ENCODE measurements at places on chromosomes 5 and 9. TPM values are rescaled to one million over a fixed set of nuclear protein-coding genes. Genes with fewer than 3 reads are reported as not detected.

- H3K27me3 ChIP-seq: no peaks in the 10 kb centered on the region
- peak; percentile 65 for DNase-seq
- peaks cover 64% of the 10 kb centered on the region for H3K4me1 ChIP-seq
Observed at GRCh38 chr5:159098603-159099436, 896 bp downstream of the EBF1 start.

DNA sequence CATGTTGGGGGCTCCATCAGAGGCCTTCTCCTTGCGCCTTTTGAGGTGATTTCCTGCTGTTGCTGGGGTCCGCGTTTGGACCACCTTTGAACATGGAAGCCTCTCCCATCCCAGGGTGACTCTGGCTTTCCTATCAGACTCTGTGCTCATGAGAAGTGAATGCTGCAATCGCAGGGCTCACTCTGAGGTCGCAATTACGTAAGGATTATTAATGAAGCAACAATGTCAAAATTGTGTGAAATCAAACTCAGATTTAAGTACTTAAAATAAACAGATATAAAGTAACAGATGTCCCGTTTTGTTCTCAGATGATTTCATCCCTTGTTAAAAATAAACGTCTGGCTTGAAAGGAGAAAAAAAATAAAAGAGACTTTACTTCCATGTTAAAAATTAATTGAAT is 634.2 kb downstream of the BNC2 start:
- no peak overlapping the region for H3K4me3 ChIP-seq
- H3K27me3 ChIP-seq: no peaks in the 10 kb centered on the region
- no peak overlapping the region for H3K27ac ChIP-seq

DNA sequence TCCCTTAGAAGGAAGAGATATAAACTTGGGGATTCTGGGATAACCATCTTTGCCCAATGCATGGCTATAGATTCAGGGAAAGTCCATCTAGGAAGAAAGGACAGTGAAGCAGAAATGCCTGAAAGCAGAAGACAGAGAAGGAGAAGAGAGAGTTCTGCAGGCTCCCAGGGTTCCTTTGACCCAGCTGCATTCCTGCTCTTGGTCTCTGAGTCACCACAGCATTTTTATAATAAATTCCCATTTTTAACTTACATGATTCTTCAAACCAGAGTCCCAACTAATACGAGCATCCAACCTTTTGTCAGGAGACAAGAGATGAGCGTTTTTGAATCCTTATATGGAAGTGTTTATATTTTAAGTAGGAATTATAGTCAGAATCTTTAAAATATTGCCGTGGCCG is 12.0 kb upstream of the AOPEP start:
- no peaks in the 10 kb centered on the region for H3K36me3 ChIP-seq
- H3K4me3 ChIP-seq: no peak overlapping the region
- no peak overlapping the region for H3K27ac ChIP-seq
- DNase-seq: no peak
- peaks cover 26% of the 10 kb centered on the region for H3K27me3 ChIP-seq
- no peaks in the 10 kb centered on the region for H3K4me1 ChIP-seq

- H3K27ac ChIP-seq: no peak overlapping the region
- H3K27me3 ChIP-seq: peaks cover 1% of the 10 kb centered on the region
- H3K4me1 ChIP-seq: no peaks in the 10 kb centered on the region
- H3K36me3 ChIP-seq: no peaks in the 10 kb centered on the region
Observed at GRCh38 chr5:57871496-57871895, 388.9 kb upstream of the ACTBL2 start.

DNA sequence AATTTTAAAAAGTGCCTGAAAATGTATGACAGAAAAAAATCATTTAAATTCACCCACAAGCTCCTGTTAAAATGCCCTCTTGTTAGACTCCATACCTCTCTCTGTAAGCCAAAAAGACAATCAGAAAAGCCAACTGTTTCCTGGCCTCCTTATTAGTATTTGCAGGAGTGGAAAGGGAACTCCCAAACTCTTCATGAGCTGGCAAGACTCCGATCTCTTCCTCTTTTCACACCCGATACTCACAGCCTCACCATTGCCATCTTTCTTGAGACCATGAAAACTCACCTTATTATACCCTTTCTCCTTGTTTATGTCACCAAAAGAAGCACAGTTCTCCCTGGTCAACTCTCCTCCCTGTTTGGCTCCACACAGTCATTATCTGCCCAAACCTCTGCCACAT is 197.8 kb downstream of the DMAC1 start:
- peaks cover 7% of the 10 kb centered on the region for H3K27me3 ChIP-seq
- no peak overlapping the region for H3K27ac ChIP-seq
- H3K36me3 ChIP-seq: no peaks in the 10 kb centered on the region
- DNase-seq: no peak

DNA sequence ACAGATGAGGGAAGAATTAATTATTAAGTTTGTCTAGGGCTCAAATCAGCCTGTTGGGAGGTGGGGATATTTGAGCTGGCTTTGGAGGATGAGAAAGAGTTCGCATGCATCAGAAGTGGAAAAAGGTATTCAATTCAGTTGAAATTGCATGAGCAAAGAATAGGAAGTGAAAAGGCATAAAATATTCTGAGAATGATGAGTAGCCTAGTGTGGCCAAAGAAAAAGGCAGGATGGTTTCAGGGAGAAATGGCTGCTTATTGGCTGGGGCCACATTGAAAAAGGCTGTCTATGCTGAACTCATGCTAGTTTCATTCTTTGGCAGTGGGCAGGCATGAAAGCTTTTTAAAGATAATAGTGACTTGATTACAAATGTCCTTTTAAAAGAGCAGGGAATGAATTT is 235.4 kb upstream of the RIOK2 start:
- no peaks in the 10 kb centered on the region for H3K27me3 ChIP-seq
- no peaks in the 10 kb centered on the region for H3K4me1 ChIP-seq
- DNase-seq: no peak
- no peak overlapping the region for H3K27ac ChIP-seq
- no peaks in the 10 kb centered on the region for H3K36me3 ChIP-seq
- no peak overlapping the region for H3K4me3 ChIP-seq

GRCh38 chr9:93427655-93428379 is 23.7 kb upstream of the FAM120A start:
- no peak overlapping the region for H3K27ac ChIP-seq
- no peak overlapping the region for H3K4me3 ChIP-seq
- DNase-seq: no peak
- peaks cover 20% of the 10 kb centered on the region for H3K27me3 ChIP-seq

DNA sequence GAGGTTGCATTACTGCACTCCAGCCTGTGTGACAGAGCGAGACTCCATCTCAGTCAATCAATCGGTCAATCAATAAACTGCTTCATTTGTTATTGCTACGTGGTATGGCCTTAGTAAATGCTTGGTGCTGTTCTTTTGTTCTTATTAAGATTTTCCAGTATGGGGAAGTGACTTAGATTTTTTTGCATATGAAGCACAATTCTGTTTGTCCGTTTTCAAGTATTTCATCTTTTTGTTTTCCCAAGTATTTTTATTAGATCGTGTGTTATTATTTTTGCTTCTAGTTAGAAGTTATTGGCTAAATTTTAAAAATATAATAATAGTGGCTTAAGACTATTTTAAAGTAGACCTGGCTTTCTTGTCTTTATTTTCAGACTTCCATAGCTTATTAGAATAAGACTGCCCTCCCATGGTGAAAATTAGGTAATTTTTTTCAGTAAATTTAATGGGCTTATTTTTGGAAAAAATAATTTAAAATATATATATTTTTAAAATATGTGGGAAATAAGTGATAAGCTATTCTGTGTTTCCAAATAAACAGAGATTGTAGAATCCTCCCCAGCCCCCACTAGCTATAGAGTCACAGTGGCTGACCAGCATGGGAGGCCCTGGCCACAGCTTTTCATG is 14.7 kb upstream of the OMD start:
- no peak for DNase-seq
- H3K4me1 ChIP-seq: no peaks in the 10 kb centered on the region
- no peak overlapping the region for H3K4me3 ChIP-seq
- no peak overlapping the region for H3K27ac ChIP-seq
- H3K27me3 ChIP-seq: no peaks in the 10 kb centered on the region

GRCh38 chr9:128910906-128911305 is 9.9 kb upstream of the PHYHD1 start:
- peaks cover 42% of the 10 kb centered on the region for H3K36me3 ChIP-seq
- H3K27ac ChIP-seq: no peak overlapping the region
- H3K4me3 ChIP-seq: no peak overlapping the region
- H3K27me3 ChIP-seq: no peaks in the 10 kb centered on the region

- DNase-seq: no peak
- H3K4me3 ChIP-seq: no peak overlapping the region
- no peaks in the 10 kb centered on the region for H3K36me3 ChIP-seq
- no peak overlapping the region for H3K27ac ChIP-seq
- H3K4me1 ChIP-seq: no peaks in the 10 kb centered on the region
Observed at GRCh38 chr9:119074017-119074416, 295.2 kb downstream of the BRINP1 start.

DNA sequence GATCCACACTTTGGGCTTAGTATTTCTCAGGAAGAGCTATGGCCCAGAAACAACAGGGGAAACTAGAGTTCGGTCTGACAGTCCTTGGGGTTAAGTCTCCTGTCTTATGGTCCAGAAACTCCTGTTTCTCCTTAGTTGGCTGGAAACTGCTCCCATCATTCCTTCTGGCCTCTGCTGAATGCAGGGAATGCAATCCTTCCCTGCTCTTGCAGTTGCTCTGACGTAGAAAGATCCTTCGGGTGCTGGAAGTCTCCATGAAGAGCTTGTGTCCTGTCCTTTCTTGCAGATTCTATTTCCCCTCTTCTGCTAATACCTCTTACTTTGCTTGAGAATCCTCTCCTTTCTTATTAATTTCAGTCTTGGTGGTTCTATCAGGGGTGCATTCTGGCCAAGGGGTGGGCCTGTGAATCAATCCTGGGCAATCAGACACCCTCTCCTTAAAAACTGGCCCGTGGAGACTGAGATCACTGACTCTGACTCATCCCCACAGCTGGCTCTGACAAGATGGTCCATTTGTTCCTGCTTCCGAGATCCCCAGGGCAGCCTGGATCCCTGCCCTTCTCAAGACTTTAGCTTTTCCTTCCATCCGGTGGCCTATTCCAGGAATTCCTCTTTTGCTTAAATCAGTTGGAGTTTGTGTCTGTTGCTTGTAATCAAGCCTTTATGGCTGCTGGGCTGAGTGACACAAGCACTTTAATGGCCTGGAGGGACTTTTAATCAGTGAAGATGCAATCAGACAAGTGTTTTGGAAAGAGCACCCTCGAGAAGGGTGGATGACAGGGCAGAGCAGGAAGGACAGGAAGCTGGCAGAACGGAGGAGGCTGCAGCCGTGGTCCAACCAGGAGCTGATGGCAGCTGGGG is 23.7 kb downstream of the PTGS1 start:
- peaks cover 14% of the 10 kb centered on the region for H3K36me3 ChIP-seq
- H3K27me3 ChIP-seq: no peaks in the 10 kb centered on the region
- no peak overlapping the region for H3K27ac ChIP-seq
- peaks cover 16% of the 10 kb centered on the region for H3K4me1 ChIP-seq

DNA sequence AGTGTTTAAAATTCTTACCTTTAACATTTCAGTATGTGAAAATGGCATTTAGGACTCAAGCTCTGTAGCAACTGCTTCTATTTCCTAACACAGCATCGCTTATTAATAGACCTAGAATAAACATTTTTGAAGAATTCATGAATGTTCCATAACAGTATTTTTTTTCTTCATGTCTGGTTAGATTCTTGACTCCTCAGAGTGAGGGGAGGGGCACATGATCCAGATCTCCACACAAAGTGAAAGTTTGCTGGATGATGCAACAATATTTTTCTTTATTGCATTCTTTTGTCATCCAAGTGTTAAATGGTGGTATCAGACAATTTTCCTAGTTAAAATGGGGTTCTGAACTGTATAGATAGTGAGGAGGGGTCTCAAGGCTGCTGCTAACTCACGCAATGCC is 130.8 kb upstream of the MAN2A1 start:
- no peak for DNase-seq
- no peaks in the 10 kb centered on the region for H3K4me1 ChIP-seq
- no peak overlapping the region for H3K27ac ChIP-seq
- no peak overlapping the region for H3K4me3 ChIP-seq

DNA sequence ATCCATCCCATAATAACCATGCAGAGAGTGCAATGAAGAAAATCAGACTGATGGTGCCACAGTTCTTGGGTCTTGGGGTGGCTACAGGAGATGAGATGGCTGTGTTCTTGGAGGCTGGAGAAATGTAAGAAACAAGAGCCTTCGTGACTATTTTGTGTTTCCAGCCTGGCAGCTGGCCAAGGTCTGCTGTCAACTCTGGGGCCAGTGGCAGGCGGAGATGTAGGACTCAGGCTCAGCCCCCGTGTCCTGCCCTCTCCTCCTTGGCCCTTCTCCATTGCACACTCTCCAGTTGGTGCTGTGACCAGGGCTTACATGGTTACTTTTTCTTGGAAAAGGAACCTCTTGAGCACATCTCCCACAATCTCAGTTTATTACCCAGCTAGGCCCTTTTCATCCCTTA is 235.4 kb downstream of the DMRT2 start:
- no peak overlapping the region for H3K4me3 ChIP-seq
- no peaks in the 10 kb centered on the region for H3K27me3 ChIP-seq
- H3K27ac ChIP-seq: no peak overlapping the region
- no peaks in the 10 kb centered on the region for H3K4me1 ChIP-seq

DNA sequence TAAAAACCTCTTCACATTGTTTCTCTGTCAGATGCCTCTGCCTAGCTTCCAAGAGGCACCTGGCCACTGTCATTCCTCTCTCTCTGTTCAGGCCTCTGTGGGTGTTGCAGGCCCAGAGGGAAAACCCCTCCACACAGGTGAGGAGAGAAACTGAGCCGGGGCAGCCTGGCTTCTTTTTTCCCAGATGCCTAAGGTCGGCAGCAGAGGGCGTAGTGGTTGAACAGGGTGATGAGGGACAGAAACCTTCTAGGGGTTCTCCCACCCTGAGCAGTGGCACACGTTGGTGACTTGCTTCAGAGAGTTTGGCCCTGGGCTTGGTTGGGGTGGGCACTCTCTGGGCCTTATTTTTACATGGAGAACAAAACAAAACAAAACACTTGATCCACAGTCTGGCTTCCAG is 12.2 kb downstream of the IL9 start:
- H3K36me3 ChIP-seq: no peaks in the 10 kb centered on the region
- no peak overlapping the region for H3K4me3 ChIP-seq
- peaks cover 6% of the 10 kb centered on the region for H3K4me1 ChIP-seq
- H3K27me3 ChIP-seq: peaks cover 13% of the 10 kb centered on the region

DNA sequence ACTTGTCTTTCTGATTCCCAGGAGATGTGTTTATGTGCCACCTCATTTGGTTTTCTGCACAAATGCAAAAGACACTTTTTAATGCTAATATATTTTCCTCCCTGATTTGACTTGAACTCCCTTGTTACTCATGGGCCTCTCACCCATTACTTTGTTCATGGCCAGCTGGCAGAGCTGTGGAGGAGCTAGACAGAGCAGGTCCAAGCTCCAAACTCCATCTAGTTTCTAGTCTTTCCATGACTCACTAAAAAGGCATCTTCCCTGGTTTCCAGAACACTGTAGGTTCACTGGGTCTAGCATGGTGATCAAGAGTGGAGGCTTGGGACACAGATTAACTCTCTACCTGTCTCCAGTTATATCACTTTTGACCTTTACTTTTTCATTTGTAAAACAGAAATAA is 161.0 kb upstream of the SLC28A3 start:
- no peak for DNase-seq
- no peak overlapping the region for H3K4me3 ChIP-seq

- H3K4me3 ChIP-seq: no peak overlapping the region
- no peak overlapping the region for H3K27ac ChIP-seq
- no peak for DNase-seq
- peaks cover 20% of the 10 kb centered on the region for H3K4me1 ChIP-seq
Observed at GRCh38 chr9:73148447-73148937, 3.2 kb upstream of the ANXA1 start.

TSPAN17 gene
- total RNA-seq: 20.7 TPM

NME5 gene
- total RNA-seq: not detected

IL9 gene
- not detected for total RNA-seq
